ENCODE measurements at places on chromosomes 3 and 15.

- no peak for DNase-seq
These were observed 121.9 kb downstream of the RPLP1 start for GRCh38 chr15:69574506-69574905.

GRCh38 chr3:138289260-138289659, 40.4 kb downstream of the NME9 start:
- DNase-seq: no peak

- DNase-seq: no peak
These were observed 250.5 kb downstream of the ADAMTSL3 start for GRCh38 chr15:83904107-83905040.

GRCh38 chr15:77295446-77295845, 124.5 kb downstream of the PEAK1 start:
- no peak for DNase-seq

DNA sequence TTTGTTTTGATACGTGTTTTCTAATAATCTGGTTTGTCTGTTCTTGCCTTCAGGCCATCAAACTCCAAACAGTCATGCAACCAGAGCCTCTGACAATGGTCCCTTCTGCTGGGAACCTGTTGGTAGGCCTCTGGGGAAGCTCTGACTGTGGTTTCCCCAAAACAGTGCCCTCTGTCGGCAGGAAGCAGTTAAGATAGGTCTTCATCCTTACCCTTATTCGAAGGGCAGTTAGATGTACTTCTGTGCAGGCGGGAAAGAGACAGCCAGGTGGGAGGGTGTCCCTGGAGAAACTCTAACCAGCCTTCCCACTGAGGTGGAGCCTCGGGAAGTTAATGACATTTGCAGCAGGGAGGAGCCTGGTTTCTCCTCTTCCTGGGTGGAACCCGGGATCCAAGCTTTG, 81.6 kb upstream of the CHMP2B start:
- no peak for DNase-seq

DNA sequence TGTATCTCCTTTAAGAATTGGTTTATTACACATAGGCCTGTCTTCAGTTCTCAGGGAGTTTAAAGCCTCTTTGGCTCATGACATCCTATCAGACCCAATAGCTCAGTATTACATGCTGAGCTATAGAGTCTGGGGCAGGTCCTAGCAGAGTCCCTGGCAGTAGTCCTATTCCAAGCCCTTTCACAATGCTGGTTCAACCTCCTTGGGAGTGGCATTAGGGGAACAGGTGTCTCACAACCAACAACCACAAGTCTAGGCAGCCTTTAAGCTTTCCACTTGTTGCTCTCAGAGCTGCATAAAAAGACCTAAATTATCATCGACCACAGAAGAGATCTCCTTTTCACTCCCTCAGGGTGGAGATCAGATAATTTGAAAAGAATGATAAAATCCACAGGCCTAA, 22.8 kb upstream of the C2CD4B start:
- no peak for DNase-seq

GRCh38 chr3:30502742-30503073, 103.7 kb upstream of the TGFBR2 start:
- no peak for DNase-seq

DNA sequence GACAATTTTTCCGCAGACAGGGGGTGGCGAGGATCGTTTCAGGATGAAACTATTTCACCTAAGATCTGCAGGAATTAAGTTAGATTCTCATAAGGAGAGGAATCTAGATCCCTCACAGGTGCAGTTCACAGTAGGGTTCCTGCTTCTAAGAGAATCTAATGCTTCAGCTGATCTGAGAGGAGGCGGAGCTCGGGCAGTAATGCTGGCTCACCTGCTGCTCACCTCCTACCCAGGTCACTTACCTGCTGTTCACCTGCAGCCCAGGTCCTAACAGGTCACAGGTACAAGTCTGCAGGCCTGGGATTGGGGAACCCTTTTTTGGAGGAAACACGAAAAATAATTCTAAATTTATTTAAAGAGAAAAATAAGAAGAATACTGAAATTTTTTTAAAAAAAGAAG, 406.8 kb downstream of the MCTP2 start:
- DNase-seq: no peak

GRCh38 chr3:142889212-142890014, 530 bp upstream of the PCOLCE2 start:
- DNase-seq: no peak

DNA sequence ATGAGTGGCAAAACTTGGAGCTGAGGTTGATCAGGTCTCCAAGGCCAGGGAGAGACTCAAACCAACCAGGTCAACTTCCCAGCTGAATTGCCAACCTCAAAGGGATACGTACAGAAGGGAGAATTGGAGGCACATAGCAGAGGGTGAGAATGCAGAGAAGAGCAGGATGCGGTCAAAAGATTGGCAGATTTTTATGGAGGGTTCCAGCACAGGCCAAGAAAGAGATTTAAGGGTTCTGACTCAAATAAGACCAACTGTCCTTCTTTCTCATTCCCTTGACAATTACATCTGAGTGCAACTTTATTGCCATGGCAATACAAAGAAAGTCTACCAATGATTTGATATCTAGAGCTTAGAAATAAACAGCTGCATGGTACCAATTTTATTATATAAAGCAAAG, 33.2 kb downstream of the SCG5 start:
- DNase-seq: no peak

DNA sequence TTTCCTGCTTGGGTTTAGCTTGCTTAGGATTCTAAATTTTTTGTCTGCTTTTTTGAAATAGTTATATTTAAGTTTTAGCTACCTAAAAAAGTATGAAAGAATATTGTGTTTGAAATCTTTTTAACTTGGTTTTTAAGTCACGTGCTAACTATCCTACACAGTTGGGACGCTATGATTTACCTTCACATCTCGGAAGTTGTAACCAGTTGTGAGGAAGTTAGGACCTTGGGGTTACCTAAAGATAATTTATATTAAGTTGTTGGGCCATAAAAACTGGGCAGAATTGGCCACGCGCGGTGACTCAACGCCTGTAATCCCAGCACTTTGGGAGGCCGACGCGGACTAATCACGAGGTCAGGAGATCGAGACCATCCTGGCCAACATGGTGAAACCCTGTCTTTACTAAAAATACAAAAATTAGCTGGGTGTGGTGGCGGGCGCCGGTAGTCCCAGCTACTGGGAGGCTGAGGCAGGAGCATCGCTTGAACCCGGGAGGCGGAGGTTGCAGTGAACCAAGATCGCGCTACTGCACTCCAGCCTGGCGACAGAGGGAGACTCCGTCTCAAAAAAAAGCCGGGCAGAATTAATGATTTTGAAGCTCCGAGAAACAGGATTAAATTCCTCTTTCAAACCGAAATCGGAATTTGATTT, 1.0 kb downstream of the ZFAND6 start:
- no peak for DNase-seq

GRCh38 chr15:70125605-70126004, 27.9 kb upstream of the TLE3 start:
- DNase-seq: no peak

GRCh38 chr3:141104151-141104821, 53.1 kb downstream of the SPSB4 start:
- DNase-seq: no peak

DNA sequence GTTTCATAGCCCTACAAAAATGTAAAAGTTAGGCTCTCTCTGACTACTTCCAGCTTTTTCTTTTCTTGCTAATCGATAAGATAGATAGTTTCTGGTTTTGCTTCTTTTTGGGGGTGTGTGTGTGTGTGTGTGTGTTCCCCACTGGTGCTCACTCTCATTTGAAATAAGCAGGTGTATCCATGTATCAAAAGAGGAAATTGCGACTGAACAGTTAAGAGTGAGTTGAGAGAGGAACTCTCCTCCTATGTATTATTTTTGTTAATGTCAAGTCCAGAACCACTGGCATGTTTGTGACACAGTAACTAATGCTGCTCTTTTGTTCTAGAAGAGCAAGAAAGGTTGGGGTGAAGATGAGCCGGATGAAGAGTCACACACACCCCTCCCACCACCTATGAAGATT, 96.7 kb upstream of the UMPS start:
- no peak for DNase-seq

DNA sequence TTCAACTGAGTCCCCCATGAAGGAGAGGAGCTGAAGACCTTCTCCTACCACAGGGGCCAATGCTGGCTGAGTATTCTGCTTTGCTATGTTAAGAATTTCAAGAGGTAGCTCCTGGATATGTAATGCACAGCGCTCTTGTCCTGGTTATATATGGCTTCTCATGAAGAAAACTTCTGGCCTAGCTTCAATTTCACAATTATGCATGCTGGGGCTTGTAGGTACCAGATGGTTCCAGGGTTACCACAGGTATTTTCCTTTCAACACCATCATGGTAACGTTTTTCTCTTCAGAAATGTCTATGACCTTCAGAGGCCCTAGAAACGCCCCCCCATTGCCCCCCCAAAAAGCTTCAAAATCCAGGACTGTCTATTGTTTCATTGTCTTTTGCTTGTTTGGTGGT, 311.7 kb upstream of the ICE2 start:
- no peak for DNase-seq

GRCh38 chr3:58130591-58130990, 80.2 kb downstream of the DNASE1L3 start:
- no peak for DNase-seq

DNA sequence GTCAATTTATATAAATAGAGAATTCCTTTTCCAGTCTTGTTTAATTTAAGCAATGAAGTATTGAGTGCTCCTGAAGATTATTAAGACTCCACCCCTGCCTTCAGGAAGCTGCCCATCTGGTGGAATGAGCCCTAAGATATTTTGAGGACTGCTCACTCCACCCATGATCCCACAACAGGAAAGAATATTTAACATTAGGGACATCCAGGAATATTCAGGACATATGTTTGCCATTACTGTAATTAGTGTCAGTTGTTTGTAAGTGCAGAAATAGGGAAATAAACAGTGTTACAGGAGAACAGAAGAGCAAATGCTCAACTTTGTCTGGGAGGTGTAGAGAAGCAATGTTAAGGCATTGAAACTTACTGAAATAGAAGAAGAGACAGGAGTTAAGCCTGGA, 375.0 kb downstream of the ROBO2 start:
- no peak for DNase-seq
